Endothelial cell of umbilical vein (primary cell): ENCODE measurements at places on chromosomes 6 and 20. TPM values are rescaled to one million over a fixed set of nuclear protein-coding genes. Genes with fewer than 3 reads are reported as not detected.
A peak's percentile ranks its signal among the peaks of the same experiment; 100 is the strongest.

The TMEM151B gene
- total RNA-seq = 0.07 TPM in 1 of 2 replicates, not detected in the other

GRCh38 chr6:40733290-40733689 is 146.1 kb upstream of the LRFN2 start:
- H3K4me1 ChIP-seq = peaks cover 5% of the 10 kb centered on the region
- DNase-seq = no peak
- H3K27ac ChIP-seq = no peak overlapping the region
- no peak overlapping the region for H3K4me3 ChIP-seq
- no peaks in the 10 kb centered on the region for H3K27me3 ChIP-seq
- no peaks in the 10 kb centered on the region for H3K36me3 ChIP-seq

DNA sequence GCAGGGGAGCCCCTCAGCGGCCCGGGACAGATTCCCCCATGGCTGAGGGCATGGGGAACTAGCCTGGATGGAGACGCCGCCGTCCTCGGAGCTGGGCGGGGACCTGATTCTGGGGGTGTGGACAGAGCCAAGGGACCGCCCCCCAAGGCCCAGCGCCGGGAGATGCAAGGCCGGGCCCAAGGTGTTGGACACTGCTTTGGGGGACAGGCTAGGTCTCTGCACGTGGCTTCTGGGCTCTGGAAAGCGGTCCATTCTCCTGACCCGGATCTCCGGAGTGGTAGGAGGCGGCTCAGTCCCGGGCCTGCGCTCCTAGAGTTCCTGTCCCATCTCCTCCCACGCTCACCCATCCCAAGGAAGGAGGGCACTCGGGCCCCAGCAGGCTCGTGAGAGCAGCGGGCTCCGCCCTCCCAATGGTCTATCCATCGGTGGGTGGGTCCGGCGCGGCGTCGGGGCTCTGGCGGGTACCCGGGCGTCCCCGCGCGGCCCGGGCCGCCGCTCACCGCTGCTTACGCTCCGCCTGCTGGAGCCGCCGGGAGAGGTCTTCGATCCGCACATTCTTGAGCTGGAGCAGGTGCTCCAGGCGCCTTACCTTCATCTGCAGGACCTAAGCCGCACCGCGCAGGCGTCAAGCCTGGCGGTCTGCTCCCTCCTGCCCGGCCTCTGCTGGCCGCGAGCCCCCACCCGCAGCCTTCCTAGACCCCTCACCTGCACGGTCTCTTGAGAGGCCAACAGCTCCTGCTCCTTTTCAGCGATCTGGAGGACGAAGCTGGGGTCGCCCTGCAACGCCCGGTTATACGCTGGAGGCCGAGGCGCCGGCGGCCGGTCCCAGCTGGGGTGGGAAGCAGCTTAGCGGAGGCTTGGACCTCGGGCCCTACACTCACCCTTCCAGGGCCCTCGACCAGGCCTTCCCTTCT is 3.3 kb downstream of the SPEF1 start:
- no peaks in the 10 kb centered on the region for H3K36me3 ChIP-seq
- DNase-seq = peak; percentile 39

DNA sequence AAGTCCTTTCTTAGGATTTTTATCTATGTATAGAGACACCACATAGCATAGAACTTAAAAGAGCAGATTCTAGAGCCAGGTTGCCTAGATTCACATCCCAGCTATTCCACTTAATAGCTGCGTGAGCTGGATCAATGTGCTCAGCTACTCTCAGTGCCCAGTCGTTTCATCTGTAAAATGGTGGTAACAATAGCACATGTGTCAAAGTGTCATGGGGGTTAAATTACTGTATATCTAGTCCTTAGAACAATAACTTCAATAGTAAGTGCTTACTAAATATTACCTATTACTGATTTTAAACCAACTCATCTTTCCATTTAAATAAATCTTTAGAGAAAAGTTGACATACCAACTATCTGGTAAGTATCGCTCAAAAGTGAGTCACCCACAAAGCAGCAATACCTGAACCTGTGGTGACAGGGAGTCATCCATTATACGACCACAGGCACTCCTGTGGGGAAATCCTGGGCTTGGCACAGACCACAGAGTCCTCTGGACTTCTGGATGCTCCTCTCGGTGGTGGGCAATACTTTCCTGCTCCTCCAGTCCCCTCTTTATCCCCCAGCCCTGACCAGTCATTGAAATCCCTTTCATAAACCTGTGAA is 154.8 kb downstream of the PDSS2 start:
- H3K4me1 ChIP-seq = no peaks in the 10 kb centered on the region
- H3K36me3 ChIP-seq = no peaks in the 10 kb centered on the region
- H3K27me3 ChIP-seq = no peaks in the 10 kb centered on the region

DNA sequence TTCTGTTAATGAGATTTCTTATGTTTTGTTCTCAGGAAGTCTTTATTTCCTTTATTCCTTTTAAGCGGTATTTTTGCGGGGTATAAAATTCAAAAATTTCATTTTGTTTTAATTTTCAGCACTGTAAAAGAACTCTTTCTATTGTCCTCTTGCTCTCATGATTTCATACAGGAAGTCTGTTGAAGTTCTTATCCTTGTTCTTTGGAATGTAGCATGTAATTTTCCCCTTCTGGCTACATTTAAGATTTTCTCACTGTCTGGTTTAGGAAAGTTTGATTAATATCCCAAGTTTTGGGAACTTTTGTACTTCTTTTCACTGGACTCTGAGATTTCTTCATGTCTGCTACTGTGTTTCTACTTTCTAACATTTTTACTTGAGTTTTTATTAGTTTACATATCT is 581.4 kb upstream of the GJE1 start:
- no peaks in the 10 kb centered on the region for H3K27me3 ChIP-seq
- no peak overlapping the region for H3K27ac ChIP-seq
- DNase-seq = no peak
- peaks cover 17% of the 10 kb centered on the region for H3K4me1 ChIP-seq
- no peak overlapping the region for H3K4me3 ChIP-seq
- no peaks in the 10 kb centered on the region for H3K36me3 ChIP-seq
